ENCODE measurements at places on chromosomes 6 and 20. TPM values are rescaled to one million over a fixed set of nuclear protein-coding genes. Genes with fewer than 3 reads are reported as not detected.

CCR6 gene
- total RNA-seq: not detected

FRK gene
- 1.7 TPM for total RNA-seq

SLC16A10 gene
- not detected for total RNA-seq

FANCE gene
- 3.8 TPM for total RNA-seq

ARID1B gene
- total RNA-seq: 29.0 TPM

Measured in bronchial smooth muscle cell (primary cell).